NCI-H1048 (cell line): ENCODE measurements at places on chromosomes 5 and 9.

- DNase-seq = no peak
Observed at GRCh38 chr9:133539991-133540697, 5.6 kb downstream of the ADAMTSL2 start.

DNA sequence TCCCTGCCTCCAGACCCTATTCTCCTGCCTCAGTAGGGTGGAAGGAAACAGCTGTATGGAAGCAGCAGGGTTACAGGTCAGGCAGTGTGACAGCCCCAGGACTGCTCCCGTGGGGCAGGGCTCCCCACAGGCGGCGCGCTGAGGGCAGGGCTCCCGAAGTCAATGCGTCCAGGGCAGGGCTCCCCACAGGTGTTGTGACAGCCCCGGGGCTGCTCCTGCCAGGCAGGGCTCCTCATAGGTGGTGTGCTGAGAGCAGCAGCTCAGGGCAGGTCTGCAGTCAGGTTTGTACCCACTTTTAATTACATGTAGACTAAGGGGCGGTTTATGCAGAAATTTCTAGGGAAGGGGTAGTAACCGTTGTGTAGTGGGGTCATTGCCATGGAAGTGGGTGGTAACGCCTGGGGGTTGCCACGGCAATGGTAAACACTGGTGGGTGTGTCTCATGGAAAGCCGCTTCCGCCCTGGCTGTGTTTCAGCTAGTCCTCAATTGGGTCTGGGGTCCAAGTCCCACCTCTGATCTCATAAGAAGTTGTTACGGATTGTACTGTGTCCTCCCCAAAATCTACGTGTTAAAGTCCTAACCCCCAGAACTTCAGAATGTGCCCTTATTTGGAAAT lies 16.7 kb upstream of the TERT start:
- no peak for DNase-seq

GRCh38 chr9:123169926-123170325 lies 98.5 kb downstream of the STRBP start:
- no peak for DNase-seq

- no peak for DNase-seq
Observed at GRCh38 chr5:8829323-8830029, 716.4 kb downstream of the SEMA5A start.

- DNase-seq = no peak
Observed at GRCh38 chr5:179311581-179311980, 33.7 kb downstream of the ADAMTS2 start.

DNA sequence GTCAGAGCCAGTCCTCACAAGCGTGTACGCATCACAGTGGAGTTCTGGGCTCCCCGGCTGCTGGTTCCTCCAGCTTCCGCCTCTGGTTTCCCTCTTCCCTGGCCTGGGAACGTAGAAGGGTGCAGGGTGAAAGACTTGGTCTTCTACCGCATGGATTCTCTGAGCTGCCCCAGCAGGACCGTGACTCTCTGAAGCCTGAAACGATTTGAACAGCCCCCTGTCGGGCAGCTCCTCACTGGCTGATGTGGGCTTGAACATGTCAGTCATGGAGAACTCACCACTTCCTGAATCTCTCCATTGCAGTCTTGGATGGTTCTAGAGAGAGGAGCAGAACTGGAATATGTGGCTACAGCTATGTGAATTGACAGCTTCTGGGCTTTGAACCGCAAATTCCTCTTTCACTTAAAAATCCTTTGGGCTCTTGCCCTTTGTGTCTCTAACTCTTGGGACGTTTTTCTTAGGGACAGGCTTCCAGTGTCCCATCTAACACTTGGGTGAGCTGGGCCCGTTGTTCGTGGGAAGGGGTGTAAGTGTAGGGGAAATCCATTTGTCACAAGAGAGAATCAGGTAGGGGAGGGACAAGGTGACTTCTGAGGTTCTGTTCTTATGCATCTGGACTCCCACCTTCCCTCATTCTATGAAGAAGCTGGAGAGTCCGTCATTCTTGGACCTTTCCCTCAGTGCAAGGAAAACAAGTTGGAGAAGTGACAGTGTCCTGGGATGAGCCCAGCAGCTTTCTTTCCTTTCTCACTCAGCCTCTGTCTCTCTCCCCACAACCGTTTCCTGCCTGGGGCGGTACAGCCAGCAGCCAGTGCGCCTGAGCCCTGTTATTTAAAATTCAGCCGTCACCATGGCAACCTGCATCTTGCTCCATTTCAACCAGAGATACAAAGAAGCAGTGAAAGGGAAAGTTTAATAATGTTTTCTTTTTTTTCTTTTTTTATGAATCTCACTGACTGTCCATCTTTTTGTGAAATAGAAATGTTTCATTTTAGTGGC lies 84.7 kb downstream of the PTTG1 start:
- DNase-seq = no peak
